ENCODE measurements at places on chromosomes 13 and 19. TPM values are rescaled to one million over a fixed set of nuclear protein-coding genes. Genes with fewer than 3 reads are reported as not detected.

DNA sequence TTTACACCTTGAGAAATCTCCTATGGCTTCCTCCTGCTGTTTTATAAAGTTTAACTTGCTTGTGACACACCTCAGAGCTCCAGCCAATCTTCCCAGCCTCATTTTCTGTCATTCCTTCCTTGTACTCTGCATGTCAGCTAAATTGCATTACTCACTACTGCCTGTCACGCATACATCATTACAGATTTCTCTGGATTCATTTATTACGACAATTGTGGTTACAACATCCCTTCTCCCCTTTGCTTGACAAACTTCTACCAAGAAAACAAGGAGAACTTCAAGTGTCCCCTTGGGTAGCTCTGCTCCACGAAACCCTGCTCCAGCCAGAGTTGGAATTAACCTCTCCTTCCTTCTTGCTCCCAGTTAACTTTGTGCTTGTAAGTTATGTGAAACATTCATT lies 22.0 kb upstream of the GPR18 start:
- DNase-seq, result no peak

DNA sequence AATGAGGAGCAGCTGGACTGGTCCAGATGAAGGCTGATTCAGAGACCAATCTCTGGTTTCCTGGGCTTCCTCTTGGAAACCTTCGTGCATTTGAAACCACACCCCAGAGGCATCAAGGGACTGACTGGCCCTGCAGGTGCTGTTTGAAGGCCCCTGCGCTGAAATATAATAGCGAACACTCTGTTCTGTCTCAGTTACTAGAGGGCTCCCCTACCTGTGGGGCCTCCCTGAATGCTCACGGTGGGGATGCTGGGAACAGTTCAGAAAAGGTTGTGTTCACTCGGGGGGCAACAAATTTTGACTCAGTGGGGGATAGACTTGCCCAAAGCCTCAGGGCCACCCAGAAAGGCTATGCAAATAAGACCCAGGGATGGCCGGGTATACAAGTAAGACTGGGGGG lies 6.4 kb downstream of the CCDC8 start:
- no peak for DNase-seq

DNA sequence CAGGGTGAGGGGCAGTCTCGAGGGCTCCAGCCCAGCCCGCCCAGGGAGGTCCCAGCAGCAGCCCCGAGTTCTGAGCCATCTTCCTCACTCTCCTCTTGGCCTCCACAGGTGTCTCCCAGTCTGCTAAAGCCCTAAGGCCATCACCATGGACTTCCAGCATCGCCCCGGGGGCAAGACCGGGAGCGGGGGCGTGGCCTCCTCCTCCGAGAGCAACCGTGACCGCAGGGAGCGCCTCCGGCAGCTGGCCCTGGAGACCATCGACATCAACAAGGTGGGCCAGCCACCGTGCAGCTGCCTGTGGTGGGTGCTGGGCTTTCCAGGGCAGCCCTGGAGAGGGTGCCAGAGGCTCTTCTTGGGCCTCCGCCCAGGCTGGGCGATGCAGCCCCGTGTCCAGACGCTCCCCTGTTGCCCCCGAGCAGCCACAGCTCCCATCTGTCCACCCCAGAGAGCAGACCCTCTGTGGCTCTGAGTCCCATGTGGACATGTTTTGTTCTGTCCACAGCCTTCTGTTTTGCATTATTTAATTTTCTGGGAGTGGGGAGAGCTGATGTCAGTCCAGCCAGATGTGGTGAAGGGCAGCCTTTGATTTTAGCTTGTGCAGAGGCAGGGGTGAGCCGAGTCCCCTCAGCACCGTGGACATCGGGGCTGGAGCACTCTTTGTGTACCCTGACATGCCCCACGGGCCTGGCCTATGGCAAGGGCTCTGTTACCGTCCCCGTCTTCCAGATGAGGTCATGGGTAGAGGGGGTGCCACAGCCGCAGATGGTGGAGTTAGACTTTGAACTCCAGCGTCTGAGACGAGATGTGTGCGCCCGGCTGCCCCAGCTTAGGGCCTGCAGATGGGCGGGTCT lies 5.6 kb upstream of the AMH start:
- DNase-seq, result no peak

SLC25A42 gene
- polyA plus RNA-seq, result 31.9 TPM

DNA sequence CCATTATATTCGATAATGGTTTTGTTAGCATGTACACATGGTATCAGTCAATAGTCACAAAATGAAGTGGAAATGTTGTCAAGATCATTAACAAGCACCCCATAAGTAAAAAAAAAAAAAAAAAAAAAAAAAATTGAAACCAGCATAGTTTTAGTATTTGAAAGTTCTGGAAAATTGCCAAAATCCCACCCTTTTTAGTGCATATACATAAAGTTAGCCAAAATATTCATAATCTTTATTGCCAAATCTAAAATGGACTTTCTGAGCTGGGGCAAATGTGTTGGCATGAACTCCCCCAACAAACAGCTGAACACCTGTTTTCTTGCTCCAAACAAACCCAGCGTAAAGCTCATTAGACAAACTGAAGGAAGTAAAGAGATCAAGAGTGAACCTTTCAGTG lies 73.9 kb downstream of the MZT1 start:
- no peak for DNase-seq

GRCh38 chr19:3346677-3347353 lies 19.6 kb upstream of the NFIC start:
- DNase-seq, result peak; percentile 81

GRCh38 chr19:11195681-11196080 lies 1.7 kb downstream of the KANK2 start:
- no peak for DNase-seq

DNA sequence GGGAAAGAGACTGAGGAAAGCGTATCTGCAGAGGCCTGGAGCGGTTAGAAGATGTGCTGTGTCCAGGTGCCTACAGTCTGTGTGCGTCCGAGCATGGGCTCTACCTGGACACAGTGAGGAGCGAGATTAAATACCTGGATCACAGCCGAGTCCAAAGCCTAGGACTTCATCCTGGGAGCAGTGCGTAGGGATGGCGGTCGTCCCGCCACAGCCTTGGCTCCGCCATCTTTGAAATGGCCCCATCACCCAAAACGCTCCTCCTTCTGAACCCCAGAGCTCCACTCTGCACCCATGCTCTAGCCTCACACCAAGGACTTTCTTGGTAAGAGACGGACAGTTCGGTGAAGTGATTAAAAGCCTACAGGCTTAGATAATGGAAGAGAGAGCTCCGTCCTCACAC lies 19.8 kb downstream of the GP6 start:
- DNase-seq, result no peak

GRCh38 chr13:58852076-58852475 lies 1220.5 kb downstream of the PCDH17 start:
- DNase-seq, result no peak

- DNase-seq, result no peak
Measured at GRCh38 chr13:25966086-25966485, 85.7 kb downstream of the SHISA2 start.

- DNase-seq, result no peak
Measured at GRCh38 chr19:11995174-11995573, 30.3 kb downstream of the ZNF763 start.

CGB5 gene
- polyA plus RNA-seq, result not detected

GRCh38 chr13:99959127-99959539 lies 12.4 kb downstream of the ZIC5 start:
- no peak for DNase-seq

DNA sequence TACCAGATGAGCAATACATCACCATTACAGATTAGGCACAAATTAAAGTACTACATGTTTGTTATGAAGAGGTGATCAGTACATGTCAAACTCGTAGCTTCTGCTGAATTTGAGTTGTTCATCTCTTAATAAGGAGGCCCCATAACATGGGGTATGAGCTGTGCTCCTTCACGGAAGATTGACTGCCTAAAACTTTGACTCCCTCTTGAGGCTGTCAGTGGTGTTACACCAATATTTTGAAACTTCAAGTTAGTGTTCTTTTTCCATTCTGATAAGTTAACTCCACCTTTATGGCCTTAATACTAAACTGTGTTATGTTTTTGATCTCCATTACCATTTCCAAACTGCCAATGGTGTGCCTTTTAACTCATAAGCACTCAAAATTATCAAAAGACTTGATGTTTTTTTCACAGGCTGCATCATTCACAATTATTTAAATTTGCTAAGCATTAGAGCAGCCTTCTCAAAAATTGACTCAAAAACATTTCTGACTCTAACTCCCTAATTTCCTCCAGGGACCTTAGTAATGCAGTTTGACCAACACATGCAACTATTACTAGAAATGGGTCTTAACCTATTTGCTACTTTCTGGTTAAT lies 1591.5 kb downstream of the PCDH9 start:
- DNase-seq, result no peak

GRCh38 chr13:44158098-44158521 lies 215.5 kb upstream of the SERP2 start:
- peak; percentile 82 for DNase-seq

GPR12 gene
- polyA plus RNA-seq, result 0.04 TPM

DNA sequence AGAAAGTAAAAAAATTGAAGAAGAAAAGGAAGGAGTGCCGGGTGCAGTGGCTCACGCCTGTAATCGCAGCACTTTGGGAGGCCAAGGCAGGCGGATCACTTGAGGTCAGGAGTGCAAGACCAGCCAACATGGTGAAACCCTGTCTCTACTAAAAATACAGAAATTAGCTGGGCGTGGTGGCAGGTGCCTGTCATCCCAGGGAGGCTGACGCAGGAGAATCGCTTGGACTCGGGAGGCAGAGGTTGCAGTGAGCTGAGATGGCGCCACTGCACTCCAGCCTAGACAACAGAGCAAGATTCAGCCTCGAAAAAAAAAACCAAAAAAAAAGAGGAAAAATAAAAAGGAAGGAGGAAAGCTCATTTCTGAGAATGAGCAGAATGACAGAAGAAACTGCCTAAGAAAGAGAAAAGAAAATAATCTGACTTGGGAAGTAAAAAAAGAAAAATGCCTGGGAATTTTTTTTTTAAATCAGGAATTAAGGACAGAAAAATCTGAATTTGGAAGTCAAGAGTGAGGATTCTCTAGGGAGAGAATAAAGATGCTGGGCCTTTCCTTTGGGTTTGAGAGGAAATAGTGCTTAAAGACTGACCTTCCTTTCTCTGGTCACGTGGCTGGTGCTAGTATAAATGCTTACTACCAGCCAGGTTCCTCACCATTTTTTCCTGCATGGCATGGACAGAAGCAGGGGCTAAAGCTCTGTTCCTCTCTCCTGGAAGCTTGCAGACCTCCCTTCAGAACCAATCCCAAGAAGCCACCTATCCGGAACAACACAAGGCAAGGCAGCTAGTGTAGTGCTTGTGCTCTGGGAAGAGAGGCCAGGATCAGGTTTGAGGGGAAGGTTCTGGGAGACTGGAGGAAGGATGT lies at the start of gene FFAR2:
Gene FFAR2 (plus strand): TSS at position 652 of the 864 bp plus-strand sequence. CDS start 1,458 bp downstream, outside the sequence.
- no peak for DNase-seq

CLIP3 gene
- 1.0 TPM for polyA plus RNA-seq

LRRC63 gene
- 0.04 TPM for polyA plus RNA-seq

- no peak for DNase-seq
Measured at GRCh38 chr13:104008541-104009435, 942.6 kb upstream of the SLC10A2 start.

DNA sequence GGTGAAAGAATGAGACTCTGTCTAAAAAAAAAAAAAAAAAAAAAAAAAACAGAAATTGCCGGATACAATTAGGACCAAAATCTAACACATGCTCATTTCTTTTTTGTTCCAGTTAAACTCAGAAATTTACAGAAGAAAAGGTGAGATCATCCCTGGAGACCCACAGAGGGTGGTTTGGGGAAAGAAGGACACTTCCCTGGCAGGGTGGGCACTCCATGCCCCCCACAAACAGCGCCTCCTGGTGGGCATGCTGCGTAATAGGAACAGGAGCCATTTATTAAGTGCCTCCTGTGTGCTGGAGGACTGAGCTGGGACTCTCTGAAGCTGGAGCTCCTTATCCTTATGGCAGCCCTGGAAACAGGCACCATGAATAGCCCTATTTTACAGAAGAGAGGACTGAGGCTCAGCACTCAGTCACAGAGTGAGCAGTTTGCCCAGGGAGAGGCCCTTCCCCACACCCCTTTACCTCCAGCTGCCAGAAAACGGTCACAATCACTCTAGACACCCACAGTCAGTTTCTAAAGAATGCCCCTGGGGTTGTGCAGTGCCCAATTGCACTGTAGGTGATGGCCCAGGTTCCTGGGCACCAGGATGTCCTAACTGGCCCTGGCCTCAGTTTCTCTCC lies 10.1 kb downstream of the C19orf38 start:
- DNase-seq, result no peak

DNA sequence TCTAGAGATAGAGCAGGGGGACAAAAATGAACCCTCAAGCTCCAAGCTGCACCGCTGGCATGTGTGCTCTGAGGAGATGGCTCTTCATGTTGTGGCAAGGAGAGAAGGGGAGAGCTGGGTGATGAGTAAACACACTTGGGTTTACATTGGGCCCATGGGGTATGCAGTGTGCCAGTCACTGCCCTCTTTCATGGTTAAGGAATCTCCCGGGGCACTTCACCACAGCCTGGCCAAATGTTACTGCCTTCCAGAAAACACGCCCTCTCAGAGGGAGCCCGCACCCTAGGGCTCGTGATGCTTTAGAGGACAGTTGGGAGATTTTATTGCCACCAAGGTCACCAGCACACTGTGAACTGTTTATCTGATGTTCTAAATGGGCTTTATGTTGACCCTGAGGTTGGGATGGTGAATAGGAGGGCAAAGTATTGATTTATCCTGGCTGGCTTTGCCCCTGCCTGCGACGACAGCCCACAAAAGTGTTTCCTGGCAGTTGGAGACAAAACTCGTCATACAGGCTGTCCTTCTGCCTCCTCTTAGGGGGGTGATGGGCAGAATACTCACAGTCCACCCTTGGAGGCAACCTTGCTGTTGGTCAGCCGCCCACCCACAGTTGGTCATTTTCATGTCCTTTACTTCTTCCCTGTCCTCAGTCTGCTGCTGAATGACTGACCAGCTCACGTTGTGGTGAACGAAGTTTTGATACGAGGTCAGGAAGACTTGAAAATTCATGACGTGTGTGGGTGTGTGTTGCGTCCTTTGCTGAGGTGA lies 156.9 kb downstream of the STK24 start:
- DNase-seq, result no peak

NOTCH3 gene
- polyA plus RNA-seq, result 11.6 TPM

SHANK1 gene
- 0.16 TPM for polyA plus RNA-seq

DNA sequence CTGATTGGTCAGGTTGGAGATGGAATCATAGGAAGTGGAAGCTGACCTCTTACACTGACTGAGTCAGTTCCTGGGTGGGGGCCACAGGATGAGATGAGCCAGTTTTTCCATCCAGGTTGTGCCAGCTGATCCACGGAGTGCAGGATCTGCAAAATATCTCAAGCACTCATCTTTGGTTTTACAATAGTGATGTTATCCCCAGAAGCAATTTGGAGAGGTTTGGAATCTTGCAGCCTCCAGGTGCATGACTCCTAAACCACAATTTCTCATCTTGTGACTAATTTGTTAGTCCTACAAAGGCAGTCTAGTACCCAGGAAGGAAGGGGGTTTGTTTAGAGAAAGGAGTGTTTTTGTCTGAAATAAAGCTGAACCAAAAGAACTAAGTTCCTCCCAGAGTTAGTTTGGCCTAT lies 212.8 kb downstream of the SLITRK6 start:
- DNase-seq, result no peak

DNA sequence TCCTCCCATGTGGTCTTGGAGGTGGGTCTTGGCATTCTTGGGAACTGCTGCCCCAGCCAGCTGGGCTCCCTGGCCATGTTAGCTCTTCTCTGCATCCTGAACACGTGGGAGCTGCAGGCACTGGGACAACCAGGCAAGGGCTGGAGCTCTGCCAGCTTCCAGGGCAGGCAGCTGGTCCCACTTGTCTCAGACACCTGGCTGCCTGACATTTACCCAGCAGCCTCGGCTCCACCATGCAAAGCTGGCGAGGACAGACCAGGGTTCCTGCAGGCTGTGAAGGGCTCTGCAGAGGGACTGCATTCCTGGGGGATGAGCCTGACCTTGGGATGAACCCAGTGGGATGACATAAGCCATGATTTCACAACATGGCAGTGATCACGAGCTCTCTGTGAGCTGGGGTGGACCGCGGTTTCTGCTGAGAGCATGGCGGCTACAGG lies 99.0 kb upstream of the TSHZ3 start:
- peak; percentile 72 for DNase-seq

- peak; percentile 96 for DNase-seq
Measured at GRCh38 chr19:52601025-52601973, 31.2 kb downstream of the ZNF701 start.

Data from psoas muscle (tissue), 8 donors.